ENCODE measurements at places on chromosomes 16 and 17.

DNA sequence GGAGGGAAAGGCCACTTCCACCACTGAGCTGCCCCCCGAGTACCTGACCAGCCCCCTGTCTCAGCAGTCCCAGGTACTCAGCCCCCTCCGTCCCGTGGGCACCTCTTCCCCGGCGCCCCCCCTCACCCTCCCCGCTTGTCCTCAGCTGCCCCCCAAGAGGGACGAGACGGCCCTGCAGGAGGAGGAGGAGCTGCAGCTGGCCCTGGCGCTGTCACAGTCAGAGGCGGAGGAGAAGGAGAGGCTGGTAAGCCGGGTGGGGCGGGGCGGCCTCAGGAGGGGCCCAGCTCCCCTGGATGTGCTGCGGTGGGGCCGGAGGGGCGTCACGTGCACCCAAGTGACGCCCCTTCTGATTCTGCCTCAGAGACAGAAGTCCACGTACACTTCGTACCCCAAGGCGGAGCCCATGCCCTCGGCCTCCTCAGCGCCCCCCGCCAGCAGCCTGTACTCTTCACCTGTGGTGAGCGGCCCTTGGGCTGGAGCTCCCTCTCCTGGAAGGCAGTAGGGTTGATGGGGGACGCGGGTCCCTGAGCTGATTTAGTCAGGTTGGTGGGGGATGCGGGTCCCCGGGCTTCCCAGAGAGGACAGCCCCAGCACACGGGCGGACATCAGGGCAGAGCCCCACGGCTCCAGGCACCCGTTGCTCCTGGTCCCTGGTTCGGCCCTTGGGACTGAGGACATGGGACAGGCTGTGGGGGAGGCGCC, 9.5 kb upstream of the MRPL12 start:
- no peak for DNase-seq

DNA sequence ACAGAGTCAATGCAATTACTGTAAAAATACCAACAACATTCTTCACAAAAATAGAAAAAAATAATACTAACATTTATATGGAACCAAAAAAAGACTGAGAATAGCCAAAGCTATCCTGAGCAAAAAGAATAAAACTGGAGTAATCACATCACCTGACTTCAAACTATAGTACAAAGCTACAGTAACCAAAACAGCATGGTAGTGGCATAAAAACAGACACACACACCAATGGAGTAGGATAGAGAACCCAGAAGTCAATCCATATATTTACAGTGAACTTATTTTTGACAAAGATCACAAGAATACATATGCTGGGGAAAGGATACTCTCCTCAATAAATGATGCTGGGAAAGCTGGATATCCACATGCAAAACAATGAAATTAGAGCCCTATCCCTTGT, 84.2 kb downstream of the CEP112 start:
- DNase-seq: no peak

DNA sequence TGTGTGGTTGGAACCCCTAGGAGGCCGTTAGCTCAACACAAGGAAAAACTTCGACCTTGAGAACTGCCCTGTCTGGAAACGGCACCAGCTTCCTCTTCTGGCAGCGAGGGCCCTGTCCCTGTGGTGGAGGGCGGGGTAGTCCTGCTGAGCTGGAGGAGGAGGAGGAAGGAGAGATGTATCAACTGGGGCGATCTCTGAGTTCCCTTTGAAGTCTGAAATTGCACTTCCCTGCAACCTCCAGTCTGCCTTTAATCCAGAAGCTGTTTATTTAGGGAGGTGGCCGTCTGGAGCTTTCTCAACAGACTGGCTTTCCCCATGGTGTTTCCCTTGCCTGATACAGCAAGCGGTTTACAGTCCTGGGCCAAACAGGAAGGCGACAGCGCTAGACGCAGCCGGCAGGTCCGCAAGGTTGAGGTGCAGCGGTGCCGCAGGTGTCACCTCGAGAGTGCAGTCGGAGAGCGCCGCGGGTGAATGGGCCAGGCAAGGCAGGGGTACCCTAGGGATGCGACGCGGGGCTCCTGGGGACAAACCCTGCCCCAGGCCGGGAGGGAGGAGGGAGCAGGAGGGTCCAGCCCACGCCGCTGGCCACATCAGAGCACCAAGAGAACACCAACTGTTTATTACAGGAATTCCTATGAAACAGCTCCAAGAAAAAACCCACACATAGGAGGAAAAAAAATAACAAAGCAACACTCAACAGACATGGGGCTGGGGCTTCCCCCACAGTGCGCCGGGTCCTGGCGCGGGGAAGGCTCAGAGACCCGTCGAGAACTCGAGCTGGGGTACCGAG, 11.4 kb upstream of the MRPS23 start:
- DNase-seq: no peak

- no peak for DNase-seq
These were observed 111.9 kb downstream of the SOCS1 start for GRCh38 chr16:11144122-11144521.

DNA sequence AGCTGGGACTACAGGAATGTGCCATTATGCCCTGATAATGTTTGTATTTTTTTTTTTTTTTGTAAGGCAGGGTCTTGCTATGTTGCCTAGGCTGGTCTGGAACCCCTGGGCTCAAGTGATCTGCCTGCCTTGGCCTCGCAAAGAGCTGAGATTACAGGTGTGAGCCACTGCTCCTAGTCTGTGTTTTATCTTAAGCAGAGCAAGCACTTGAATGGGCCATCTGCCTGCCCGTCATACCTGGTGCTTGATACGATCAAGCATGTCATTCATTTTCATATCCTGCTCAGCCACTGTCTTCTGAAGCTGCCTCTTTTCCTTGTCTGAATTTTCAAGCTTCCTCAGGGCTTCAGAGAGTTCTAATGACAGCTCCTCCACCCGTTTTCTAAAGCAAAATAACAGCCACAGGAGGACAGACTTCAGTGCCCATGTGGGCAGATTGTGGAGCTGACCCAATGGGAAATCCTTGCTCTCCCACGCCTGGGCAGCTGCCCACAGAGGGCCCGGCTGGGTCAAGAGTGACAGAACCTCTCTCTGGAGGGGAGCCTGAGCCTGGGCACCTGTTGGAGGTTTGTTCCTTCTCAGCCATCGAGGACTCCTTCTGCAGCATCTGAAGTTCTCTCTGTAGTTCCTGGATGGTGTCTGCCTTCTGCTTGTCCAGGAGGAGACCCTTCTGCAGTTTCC, 36.5 kb downstream of the DHX38 start:
- no peak for DNase-seq

- DNase-seq: no peak
These were observed 71.3 kb downstream of the RTN4RL1 start for GRCh38 chr17:1953831-1954230.

DNA sequence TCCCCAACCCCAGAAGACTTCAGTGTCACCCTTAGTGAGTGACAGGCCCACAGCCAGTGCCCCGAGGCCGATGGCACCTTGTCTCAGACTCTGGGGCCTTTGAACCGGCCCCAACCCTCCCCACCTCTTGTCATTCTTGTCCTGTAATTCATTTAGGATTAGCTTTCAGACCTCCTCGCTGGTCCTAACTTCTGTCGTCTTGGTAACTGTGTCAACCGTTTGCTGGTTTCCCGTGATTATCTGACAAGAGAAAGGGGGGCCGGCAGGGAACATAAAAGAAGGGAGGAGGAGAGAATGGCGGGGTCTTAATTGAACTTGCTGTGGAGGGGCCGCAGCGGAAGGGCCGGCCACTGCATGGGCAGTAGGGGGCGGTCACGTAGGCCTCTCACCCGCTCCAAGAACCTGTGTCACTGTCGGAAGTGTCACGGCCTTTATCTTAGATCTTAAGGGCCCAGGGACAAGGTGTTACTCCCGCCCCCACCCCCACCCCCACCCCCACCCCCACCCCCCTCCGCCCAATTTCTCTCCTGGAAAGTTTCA, 46.5 kb upstream of the GSE1 start:
- DNase-seq: no peak

DNA sequence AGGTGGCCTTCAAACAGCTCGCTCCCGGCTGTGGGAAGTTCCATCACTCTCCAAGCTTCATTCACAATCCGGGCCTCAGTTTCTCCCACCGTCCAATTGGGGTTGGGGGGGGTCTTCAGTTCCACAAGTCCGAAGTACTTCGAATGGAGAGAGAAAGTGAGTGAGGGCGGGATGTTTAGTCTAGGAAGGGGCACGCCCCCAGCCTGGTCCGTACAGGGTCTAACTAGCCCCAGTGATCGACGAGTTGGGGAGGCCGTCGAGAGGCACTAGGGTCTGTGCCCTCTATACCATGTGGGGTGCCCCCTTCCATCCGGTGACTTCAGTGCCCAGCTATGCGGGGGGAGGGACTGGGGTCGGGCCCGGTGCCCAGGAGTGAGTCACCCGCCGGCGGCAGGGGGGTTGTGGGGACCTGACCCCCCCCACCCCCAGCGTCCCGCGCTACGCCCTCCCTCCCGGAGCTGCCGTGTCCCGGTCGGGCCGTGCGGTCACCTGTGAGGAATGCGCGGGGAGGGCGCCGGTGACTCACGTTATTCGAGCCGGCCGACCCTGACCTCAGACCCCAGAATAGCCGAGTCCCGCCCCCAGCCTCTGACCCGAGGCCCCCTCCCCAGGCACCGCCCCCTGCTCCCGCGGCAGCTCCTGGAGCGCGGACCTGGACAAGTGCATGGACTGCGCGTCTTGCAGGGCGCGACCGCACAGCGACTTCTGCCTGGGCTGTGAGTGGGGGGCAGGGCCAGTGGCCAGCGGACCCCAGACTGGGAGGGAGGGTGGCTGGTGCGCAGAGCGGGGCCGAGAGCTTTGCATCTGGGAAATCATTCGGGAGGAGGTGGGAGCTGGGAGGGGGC, 658 bp downstream of the TNFRSF12A start:
- no peak for DNase-seq

All from cortex of kidney (tissue), 1 donor.